ENCODE measurements at places on chromosomes 6 and 20.

DNA sequence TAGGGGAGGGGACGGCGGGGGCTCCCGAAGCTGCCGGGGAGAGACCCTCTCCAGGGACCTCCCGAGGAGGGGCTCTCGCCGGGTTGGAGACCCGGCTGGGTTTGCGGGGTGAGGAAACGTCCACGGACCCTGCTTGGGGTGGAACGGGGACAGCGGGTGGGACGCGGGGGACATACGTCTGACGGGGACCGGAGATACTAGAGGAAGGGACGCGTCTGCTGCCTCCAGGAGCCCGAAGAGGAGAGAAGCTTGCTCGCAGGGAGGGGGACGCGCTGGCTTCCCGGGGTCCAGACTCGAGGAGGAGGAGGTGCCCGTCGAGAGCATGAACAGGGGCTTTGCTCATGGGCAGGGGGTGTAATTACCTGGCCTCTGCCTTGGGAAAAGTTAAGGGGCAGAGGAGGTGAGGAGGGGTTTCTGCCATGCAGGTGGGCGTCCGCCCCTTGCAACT is 593 bp downstream of the DNMT3B start:
- no peak for DNase-seq

- no peak for DNase-seq
Observed at GRCh38 chr20:15576411-15576810, 996.8 kb downstream of the KIF16B start.

- DNase-seq: no peak
Observed at GRCh38 chr6:104623052-104623690, 236.5 kb downstream of the HACE1 start.

DNA sequence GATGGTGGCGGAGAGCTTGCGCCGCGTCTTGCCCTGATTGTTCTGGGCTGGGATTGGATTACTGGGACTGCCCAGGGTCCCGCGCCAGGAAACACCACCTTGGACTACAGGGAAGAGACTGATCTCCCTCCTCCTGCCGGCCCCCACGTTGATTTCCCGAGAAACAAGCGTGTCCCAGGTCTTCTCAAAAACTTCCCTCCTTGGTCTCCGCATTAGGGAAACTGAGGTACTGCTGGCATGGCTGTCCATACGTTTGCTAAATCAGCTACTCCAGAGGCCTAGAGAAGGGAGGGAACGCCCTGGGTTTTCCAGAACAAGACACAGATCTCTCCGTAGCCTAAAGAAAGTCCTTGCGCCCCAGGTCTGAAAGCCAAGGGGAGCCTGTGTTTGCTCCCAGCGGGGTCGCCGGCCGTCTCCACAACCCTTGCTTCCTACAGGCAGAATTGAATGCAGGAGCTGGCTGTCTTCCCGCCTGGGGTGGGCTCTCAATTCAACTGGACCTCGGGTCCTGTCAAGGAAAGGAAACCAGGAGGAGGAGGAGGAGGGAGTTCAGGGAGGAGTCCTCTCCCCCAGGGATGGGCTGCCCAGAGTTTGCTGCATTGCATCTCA is 29.2 kb downstream of the TFAP2A start:
- DNase-seq: no peak

DNA sequence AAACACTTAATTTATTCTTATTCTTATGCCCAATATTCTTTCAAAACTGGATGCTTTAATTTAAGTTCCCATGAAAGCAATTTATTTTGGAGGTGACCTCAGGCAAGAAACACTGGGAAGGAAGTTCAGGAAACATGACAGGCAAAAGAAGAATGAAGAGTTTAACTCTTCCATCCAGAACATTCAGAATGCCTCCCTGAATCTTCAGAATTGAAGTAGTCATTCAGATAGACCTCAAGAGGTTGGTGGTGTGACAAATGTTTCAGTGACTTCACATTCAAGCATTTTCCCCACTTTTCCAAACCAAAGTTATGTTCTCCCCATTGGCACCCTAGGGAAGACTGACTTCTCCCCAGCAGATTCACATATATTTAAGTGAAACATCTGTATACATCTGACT is 110.5 kb downstream of the HAO1 start:
- DNase-seq: no peak

DNA sequence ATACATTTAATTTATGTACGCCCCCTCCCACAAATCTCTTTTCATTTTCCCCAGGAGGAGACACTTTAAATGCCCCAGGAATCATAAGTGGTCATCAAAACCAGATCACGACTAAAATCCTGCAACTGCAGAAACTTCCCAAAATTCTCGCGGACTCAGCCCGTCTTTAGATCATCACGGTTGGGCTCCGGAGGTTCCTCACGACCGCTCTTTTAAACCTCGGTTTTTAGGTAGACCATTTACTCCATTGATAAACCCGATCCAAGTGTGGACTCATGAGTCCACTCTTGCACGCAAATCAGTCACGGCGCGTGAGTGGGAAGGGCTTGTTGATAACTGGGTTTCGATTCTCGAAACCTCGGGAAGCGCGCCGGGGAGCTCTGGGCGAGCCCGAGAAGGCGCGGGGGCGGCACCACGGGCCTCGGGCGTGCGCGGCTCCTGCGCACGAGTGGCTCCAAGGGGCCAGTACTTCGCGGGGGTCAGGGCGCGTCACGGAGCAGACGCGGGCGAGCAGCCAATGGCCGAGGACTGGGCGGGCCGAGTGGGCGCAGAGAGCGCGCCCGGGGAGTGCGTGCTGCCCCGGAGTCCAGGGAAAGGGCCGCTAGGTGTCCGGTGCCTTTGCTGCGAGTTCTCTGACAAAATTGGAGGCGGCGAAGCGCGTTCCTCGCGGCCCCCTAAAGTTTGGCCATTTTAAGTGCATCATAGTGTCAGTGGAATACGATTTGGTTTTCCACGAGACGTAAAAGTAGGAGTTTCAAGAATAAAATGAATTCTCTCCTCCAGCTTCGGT is 635 bp upstream of the TENT5A start:
- peak; percentile 94 for DNase-seq

- DNase-seq: no peak
Observed at GRCh38 chr6:130385064-130385695, 19.4 kb downstream of the TMEM200A start.

DNA sequence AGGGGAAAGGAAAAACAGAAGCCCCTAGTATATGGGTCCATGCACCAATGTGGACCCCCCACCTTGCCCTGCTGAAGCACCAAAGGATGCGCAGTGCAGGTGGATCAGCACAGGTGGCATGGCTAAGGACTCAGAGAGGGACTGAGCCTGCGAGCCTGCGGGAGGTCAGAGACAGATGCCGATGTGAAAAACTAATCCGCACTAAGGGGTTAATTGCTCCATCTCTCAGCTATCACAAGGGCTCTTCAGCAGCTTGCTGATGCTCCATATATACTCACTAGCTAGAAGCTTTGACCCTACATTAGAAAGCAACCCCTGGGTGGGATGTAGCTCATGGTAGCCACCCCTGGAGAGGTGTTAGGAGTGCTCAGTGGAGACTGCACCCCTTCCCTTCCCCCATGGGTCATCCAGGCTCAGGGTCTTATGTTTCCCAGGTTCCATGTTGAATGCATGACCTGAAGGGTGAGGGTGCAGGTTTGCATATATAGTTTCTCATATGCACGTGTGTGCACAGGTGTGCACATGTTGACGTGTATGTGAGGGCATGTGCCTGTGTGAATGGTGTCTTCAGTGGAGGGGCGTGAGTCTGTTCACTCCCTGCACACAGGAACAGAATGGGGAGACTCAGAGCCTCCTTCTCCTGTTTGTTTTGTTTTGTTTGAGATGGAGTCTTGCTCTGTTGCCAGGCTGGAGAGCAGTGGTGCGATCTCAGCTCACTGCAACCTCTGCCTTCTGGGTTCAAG is 13.4 kb upstream of the IP6K3 start:
- DNase-seq: no peak

GRCh38 chr6:36926708-36927513 is 27.6 kb upstream of the PI16 start:
- no peak for DNase-seq

GRCh38 chr6:109610590-109610989 is 80.4 kb downstream of the AK9 start:
- no peak for DNase-seq

GRCh38 chr6:130138116-130138908 is 84.4 kb downstream of the SAMD3 start:
- DNase-seq: no peak

- no peak for DNase-seq
Observed at GRCh38 chr6:89398762-89399525, 13.1 kb downstream of the RRAGD start.

- no peak for DNase-seq
Observed at GRCh38 chr6:149170564-149171452, 146.7 kb upstream of the TAB2 start.

DNA sequence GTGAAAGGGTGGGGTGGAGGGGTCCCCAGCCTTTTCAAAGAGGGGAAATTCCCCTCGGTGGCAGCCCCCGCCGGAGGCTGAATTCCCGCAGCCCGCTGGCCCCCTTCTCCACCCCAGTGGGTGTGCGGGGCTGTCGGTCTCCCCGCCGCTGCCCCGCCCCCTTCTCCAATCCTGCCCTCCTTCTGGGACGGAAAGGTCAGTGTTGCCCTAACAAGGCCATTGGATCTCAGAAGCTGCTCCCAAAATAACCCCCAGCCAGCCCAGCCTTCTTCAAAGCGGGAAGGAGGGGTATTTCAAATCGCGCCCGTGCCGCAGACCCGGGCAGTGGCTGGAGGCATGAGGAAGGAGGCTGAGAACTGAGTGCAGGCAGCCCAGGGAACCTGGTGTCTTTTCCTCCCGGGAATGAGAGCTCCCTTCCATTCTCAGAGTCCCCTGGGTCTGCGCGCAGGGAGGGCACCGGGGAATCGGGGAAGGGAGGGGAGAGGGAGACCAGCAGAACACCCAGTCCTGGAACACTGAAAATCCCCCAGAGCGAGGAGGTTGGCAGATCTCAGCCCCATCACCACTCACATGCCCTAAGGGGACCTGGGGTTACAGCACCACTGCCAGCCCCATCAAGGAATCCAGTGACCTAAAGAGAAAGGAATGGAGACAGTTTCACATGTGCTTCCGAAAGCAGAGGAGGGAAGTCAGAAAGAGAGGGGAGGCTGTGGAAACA is at the start of gene JPH2:
Gene JPH2 (minus strand): TSS at position 135 of the 718 bp plus-strand sequence. CDS start 483 bp downstream, outside the sequence.
- peak; percentile 88 for DNase-seq

GRCh38 chr20:3000852-3001523 is 42.4 kb upstream of the GNRH2 start:
- DNase-seq: no peak

DNA sequence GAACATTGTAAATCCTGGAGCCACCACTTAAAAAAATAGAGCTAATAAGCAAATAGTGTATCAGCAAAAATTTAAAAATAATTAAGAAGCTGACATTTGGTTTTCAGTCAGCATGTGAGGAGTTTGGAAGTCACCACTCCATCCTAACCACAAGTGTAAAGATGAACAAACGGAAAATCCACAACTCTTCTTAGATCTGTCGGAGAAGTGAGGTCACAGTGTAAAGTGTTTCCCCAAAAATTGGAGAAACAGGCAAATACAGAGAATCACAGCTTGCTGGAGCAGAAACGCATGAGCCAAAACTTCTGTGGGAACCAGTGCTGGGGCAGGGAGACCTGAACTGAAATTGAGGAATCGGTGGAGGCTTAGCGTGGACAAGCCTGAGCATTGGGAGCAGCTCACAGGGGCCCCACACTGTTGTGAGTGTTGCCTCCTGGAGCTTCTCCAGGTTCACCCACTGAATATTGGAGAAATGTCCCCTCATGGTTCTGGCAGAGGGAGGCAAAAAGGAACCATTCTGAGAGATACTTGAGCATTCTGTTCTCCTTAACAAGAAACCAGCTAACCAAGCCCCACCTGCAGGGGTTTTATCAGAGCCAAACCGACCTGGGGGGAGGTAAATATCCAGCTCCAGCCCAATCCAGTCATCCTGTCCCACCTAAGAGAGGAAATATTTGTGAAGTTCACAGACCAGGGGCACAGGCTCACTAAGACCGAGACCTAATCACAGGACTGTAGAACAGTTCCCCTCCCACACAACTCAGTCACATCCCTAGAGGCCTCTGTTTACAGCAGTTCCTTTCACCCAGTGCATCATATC is 192.0 kb downstream of the ERMARD start:
- DNase-seq: no peak

DNA sequence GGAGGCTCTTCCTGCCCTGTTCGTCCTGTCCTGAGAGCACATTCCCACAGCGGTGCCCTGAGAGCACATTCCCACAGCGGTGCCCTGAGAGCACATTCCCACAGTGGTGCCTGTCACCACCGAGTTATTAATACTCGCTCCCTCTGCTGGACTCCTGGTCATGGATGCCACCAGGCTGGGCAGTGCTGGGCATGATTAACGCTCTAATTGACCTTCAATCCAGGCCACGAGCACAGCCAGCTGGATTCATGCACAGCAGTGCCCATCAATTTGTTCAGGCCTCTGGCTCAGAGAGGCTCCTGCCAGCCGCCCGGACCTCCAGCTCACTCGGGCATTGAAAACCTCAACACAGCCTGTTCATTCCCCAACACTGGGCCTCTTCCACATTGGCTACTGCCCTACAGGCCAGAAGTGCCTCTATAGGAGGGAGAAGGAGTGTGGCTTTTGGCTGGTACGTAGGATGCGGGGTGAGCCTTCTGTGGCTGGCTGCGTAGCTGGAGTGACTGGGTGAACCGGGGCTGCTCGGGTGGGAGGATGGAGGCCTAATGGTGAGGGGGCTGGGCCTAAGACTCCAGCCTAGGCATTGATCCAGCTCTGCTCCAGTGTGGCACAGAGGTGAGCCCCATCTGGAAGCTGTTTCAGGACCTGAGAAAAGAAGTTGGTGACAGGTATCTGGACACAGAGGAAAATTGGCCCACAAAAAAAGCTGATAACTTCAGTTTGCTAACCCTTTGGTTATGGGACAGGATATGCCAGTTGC is 9.3 kb downstream of the IP6K3 start:
- peak; percentile 86 for DNase-seq

DNA sequence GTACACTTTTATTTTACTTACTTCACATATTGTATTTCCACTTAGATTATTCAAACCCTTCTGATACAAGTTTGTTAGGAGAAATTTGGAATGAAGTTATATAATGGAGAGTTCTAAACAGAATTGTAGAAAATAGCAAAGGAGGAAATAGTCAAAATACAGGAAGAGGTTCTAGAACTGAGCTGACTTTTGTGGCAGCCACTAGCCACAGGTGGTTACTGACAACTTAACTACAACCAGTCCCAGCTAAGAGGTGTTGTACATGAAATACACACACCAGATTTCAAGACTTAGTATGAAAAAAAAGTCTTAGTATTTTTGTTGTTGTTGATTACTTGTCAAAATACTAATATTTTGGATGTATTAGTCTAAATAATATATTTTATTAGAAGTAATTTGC is 727.4 kb upstream of the CITED2 start:
- no peak for DNase-seq

DNA sequence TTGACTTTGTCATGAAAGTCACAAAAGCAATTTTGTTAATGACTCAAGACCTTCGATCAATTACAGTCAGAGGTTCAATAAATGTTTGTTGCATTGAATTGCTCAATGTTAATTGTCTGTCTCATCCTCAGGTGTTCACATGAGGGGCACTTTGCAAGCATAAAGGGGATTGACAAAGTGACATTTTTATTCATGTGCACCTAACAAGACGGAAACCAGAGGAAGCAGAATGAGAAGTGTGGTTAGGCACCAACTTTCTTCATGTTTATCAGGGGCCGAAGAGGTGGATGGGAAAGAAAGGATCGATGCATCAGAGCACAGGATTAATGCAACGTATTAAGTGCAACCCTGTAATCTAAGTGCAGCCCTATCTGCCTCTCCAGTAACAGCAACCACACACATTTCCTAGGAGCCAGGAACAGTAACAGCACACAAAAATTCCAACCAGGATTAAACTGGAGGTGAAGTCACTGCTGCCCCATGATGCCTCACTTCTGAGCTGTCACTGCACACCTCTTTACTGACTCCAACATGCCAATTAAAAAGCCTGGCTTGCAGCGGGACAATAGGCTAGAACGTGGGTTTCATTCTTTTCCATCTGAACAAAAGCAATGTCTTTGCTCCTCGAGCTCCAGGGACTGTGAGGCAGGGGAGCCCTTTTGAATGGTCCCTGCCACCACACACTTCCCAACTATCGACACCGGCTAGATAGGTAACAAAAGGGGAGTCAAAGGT is 262.7 kb downstream of the CD83 start:
- no peak for DNase-seq
